NCI-H2227 treated with DMSO at 0.1 percent for 48 hours (cell line): ENCODE measurements at places on chromosomes 12 and 14.

DNA sequence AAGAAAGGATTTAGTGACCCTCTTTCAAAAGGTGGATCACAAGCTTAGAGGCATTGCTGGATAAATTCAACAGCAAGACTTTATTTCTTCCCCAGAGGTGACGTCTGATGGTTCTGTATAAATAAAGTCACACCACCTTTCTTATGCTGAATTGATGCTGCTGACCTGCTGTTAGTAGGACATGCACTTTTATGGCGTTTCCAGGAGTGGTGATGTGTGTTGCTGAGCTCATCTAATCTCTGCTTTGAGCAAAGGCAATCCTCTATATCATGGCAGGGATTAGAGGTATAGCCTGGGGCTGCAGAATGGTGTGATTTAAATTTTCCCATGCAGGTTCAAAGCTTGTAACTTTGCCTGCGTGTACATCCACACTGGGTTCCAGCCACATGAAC lies 94.9 kb downstream of the ETV6 start:
- no peak for DNase-seq

DNA sequence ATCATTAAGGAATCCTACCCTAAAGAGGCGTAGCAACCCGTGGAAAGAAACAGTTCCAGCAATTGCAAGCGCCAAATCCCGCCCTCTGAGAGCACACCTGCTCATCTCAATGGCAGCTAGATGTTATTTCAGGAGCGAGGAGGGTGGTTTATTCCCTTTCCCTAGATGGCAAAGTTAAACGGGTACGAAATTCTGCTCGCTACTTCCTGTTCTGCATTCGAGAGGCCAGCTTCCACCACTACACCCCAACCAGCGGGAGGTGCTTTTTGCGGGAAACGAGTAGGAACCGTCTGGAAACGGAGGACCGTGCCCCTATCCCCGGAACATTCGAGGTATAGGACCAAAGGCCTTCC lies 536 bp downstream of the VPS29 start:
- peak; percentile 31 for DNase-seq

GRCh38 chr12:5138845-5139244 lies 95.2 kb downstream of the KCNA5 start:
- DNase-seq: no peak

- no peak for DNase-seq
These were observed 33.6 kb upstream of the BDKRB2 start for GRCh38 chr14:96170961-96171592.

GRCh38 chr12:104622928-104623327 lies 166.2 kb downstream of the CHST11 start:
- no peak for DNase-seq

- no peak for DNase-seq
These were observed 73.6 kb downstream of the SAMD4A start for GRCh38 chr14:54640506-54640905.

- no peak for DNase-seq
These were observed 136.7 kb downstream of the GPR135 start for GRCh38 chr14:59328454-59328853.

DNA sequence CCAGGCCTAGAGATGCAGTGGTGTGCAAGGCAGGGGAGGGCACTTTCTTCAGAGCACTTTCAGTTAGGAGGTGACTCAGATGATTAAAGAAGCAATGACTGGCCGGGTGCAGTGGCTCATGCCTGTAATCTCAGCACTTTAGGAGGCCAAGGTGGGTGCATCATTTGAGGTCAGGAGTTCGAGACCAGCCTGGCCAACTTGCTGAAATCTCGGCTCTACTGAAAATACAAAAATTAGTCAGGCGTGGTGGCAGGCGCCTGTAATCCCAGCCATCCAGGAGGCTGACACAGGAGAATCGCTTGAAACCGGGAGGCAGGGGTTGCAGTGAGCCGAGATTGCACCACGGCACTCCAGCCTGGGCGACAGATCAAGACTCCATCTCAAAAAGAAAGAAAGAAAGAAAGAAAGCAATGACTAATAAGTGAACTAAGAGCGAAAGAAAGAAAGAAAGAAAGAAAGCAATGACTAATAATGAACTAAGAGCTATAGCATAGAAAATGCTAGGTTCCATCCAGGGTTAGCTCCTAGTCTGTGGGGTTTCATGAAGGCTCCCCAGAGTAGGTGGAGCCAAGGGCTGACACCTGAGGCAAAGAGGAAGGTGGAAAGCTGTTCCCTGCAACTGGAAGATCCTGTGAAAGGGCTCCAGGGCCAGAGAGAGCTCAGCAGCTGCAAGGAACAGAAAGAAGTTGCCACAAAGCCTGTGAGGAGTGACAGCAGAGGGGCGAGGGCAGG lies 334.5 kb downstream of the CACNA1C start:
- DNase-seq: no peak

- no peak for DNase-seq
These were observed 37.7 kb upstream of the ZNF641 start for GRCh38 chr12:48388460-48388859.

DNA sequence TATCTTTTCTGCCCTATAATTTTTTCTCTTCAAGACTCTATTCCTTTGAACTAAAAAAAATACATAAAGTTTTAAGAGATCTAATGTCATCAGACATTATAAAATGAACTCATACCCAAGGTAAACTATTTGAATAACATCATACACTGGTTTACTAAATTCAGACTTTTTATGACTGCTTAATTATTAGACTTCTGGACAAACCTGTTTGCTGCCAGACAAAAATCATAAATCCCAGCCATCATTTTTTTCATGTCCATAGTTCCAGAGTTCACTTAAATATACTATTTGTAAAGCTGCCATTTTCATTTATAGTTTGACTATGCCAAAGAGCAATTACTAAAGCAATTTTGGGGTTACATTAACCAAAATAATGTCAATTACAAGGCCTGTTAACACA lies 34.0 kb downstream of the USP44 start:
- DNase-seq: no peak

DNA sequence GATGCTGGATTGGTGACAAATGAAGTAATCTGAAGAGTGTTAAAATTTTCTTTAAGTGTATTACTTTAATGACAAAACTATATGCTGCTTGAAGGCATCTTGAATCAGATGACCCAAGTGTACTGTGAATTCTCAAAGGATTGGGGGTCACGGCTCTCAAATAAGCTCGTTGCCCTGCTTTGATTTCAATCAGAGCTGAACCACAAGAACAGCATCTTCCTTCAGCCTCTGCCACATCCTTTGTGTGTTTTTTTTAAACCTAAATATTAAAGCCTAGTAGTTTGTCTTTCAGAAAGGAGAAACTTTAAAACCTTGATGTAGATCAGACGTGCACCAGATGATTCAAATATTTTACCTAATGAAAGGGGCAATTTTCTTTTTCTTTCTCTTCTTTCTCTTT lies 11.7 kb downstream of the ELK3 start:
- DNase-seq: no peak

- DNase-seq: no peak
These were observed 102.2 kb downstream of the TTC6 start for GRCh38 chr14:37697489-37698121.

DNA sequence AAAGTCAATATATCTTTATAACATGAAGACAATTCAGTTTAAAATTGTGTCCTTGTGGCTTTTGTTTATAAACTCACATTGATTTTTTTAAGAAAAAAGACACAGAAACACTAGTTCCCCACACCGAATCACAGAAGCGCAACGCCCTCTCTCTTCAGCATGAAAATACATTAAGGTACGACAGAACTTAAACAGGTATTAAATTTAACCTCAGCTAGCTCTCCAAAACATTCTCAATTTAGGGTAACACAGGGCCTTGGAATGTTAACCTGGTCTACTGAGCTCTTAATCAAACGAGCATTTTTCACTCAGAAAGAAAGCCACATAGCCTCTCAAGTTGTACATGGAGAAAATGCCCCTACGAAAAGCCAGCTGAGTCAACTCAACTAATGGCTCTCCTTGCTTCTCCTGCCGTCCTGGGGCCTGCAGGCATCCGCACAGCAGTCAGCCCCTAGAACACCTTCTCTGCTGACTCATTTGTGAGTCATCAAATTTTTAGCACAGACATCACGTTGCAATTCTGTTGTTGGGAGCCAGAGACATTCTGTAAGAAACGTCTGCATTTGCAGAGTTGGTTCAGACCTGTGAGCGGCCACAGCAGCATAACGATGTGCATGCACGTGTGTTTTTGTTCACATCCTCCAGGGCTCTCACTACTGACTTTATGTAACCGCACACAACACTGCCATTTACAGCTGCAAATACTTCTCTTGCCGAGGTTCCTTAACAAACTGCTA lies 141.6 kb downstream of the ITPR2 start:
- DNase-seq: no peak

DNA sequence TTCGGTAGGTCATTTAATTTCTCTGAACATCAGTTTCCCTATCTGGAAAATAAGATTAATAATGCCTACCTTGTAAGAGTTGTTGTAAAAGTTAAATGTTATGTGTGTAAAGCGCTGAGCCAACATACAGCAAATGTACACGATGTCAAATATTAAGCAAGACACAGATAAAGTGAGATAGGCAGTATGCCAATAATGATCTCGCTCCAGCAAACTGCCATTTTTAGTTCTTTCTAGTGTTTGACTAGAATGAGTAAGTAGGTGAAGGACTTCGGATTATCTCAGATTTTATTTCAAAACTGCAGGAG lies 840 bp downstream of the DHRS7 start:
- no peak for DNase-seq

- no peak for DNase-seq
These were observed 1.6 kb downstream of the DPF3 start for GRCh38 chr14:72892103-72892878.
